ENCODE measurements at places on chromosomes 3 and 15.
A peak's percentile ranks its signal among the peaks of the same experiment; 100 is the strongest.

DNA sequence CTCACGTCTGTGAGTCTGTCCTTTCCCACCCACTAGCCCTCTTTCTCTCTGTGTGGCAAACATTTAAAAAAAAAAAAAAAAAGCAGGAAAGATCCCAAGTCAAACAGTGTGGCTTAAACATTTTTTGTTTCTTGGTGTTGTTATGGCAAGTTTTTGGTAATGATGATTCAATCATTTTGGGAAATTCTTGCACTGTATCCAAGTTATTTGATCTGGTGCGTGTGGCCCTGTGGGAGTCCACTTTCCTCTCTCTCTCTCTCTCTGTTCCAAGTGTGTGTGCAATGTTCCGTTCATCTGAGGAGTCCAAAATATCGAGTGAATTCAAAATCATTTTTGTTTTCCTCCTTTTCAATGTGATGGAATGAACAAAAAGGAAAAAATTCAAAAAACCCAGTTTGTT, 97.7 kb downstream of the GAP43 start:
- DNase-seq = no peak
- no peaks in the 10 kb centered on the region for H3K27me3 ChIP-seq
- H3K4me1 ChIP-seq = no peaks in the 10 kb centered on the region
- no peak overlapping the region for H3K27ac ChIP-seq
- no peaks in the 10 kb centered on the region for H3K36me3 ChIP-seq

- H3K27me3 ChIP-seq = no peaks in the 10 kb centered on the region
- H3K36me3 ChIP-seq = no peaks in the 10 kb centered on the region
- H3K27ac ChIP-seq = no peak overlapping the region
- no peaks in the 10 kb centered on the region for H3K4me1 ChIP-seq
Observed at GRCh38 chr3:101963902-101964362, 114.6 kb downstream of the NFKBIZ start.

DNA sequence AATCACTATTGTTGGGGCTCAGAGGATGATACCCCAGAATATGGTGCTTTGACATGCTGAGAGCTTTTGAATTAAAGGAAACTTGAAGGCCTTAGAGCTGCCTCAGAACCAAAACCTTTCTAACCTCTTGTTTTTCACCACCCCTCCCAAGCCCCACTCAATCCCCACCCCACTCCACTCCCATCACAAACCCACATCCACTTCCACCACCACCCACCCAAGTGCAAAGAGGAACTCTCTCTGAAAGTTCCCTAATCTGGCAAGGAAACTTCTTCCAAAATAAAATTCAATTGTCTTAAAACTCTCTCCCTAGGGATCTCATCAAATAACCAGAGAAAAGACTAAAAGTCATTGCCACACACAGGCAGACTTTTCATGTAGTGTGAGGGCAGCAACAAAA, 301.2 kb upstream of the ARHGEF26 start:
- DNase-seq = no peak
- no peak overlapping the region for H3K27ac ChIP-seq
- no peaks in the 10 kb centered on the region for H3K27me3 ChIP-seq
- H3K4me3 ChIP-seq = no peak overlapping the region
- H3K4me1 ChIP-seq = no peaks in the 10 kb centered on the region
- H3K36me3 ChIP-seq = no peaks in the 10 kb centered on the region

GRCh38 chr3:72261566-72262564, 476.9 kb upstream of the PROK2 start:
- H3K36me3 ChIP-seq = no peaks in the 10 kb centered on the region
- peaks cover 4% of the 10 kb centered on the region for H3K4me1 ChIP-seq
- no peaks in the 10 kb centered on the region for H3K27me3 ChIP-seq
- H3K4me3 ChIP-seq = no peak overlapping the region

DNA sequence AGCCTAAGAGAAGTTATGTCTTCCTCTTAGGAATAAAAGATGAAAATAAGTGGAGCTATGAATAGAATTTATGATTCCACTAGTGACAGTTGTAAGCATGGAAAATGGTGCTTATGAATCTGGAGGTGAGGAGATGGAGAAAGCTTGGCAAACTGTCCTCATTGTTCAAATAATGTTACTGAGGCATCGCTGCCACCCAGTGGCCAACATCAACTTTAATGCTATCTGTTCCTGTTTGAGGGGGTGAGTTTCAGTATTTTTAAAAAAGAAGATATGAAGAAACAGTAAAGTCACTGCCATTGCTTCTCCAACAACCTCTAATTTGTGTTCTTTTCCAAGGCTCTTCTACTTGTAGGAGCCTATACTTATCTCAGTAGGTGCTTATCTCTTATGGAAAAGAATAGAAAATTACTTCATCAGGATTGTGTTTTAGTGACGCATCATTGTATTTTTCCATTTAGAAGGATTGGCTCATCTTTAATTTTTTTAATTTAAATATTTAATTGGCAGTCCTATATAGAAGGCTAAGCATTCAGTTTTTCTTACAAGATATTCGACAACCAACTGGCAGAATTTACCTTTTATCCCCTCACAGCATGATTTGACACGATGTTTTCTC, 260.4 kb upstream of the P2RY1 start:
- no peaks in the 10 kb centered on the region for H3K27me3 ChIP-seq
- H3K27ac ChIP-seq = no peak overlapping the region
- H3K36me3 ChIP-seq = no peaks in the 10 kb centered on the region
- H3K4me1 ChIP-seq = no peaks in the 10 kb centered on the region

DNA sequence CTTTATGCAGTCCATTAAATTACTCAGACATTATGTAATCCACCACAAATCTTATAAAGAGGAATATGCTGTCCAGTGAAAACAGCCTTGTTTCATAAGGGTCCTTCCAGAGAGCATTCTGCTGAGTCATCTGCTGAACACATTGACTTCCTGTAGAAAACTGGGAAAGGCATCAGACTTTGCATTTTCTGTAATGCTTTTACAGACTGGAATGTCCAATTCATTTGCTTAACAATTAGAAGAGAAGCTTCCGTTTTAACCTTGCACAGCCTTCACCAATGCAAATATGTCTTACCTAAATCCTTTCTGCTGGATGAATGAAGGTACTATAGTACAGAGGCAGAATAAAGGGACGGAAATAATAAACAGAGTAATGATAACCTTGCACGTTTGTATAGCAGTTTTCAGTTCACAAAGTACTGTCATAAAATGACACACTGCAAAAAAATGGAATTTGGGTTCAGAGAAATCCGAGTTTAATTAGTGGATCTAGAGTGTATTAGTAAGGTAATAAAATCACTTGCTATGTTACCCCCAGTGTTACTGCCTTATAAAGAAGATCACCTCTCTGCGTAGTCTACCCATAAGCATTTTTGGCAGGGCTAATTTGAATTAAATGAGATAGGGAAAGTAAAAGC, 301.5 kb downstream of the PYDC2 start:
- H3K4me3 ChIP-seq = no peak overlapping the region
- no peaks in the 10 kb centered on the region for H3K27me3 ChIP-seq
- H3K4me1 ChIP-seq = no peaks in the 10 kb centered on the region
- H3K36me3 ChIP-seq = no peaks in the 10 kb centered on the region

- no peaks in the 10 kb centered on the region for H3K36me3 ChIP-seq
- no peak overlapping the region for H3K4me3 ChIP-seq
- no peak overlapping the region for H3K27ac ChIP-seq
- no peaks in the 10 kb centered on the region for H3K4me1 ChIP-seq
- DNase-seq = no peak
- H3K27me3 ChIP-seq = no peaks in the 10 kb centered on the region
Observed at GRCh38 chr3:23455775-23456174, 252.6 kb downstream of the UBE2E2 start.

- H3K27me3 ChIP-seq = no peaks in the 10 kb centered on the region
- H3K36me3 ChIP-seq = no peaks in the 10 kb centered on the region
- no peak for DNase-seq
- peak overlapping the region; percentile 57 for H3K27ac ChIP-seq
- peaks cover 18% of the 10 kb centered on the region for H3K4me1 ChIP-seq
Observed at GRCh38 chr15:62896380-62896866, 146.1 kb upstream of the TPM1 start.

DNA sequence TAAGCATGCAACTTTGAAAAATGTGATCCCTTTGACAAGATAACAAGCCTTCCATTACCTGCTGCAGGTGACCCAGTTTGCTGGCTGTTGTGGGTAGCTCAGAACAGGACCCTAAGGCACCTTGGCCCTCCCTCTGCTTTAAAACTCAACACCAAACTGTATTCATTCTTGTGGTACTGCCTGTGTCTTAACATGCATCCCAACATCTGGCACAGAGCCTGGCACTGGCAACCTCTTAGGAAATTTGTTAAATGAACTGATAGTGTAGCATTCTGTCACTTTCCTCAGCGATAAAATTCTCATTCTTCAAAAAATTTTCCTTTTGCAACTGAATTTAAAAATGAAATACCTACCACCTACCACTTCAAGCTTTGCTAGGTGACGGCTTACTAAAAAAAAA, 287.3 kb upstream of the ADAMTS9 start:
- DNase-seq = no peak
- H3K36me3 ChIP-seq = no peaks in the 10 kb centered on the region
- H3K4me3 ChIP-seq = no peak overlapping the region

DNA sequence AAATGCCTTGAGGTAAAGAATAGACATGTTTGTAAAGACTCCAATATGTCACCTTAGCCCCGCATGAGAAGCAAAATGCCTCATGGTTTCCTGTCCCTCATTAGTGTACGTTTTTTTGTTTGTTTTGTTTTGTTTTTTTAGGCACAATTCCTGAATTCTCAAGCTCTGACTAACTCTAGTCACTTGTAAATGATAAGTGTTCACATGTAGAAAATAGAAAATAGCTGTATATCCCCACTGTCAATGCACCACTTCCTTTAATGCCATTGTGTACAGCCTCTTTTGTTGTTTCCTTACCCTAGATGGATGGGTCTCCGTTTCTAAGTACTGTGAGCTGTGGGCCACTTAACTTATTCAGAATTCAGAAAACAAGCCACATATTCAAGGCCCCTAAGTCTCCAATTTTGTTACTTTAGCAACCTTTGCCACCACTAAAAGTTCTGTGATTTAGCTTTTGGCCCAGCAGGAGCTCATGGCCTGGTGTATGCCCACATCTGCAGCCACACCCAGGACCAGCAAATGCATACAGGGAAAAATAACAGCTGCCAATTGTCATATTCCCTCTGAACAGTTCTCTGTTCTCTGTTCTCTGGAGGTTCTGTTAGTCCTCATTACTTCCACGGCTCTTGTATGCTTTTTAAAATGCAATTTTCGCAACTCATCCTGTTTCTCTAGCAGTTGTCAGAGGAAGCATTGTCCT, 655.5 kb downstream of the GBE1 start:
- no peaks in the 10 kb centered on the region for H3K36me3 ChIP-seq
- H3K4me3 ChIP-seq = no peak overlapping the region
- no peak overlapping the region for H3K27ac ChIP-seq
- no peak for DNase-seq
- no peaks in the 10 kb centered on the region for H3K27me3 ChIP-seq
